ENCODE measurements at places on chromosomes 12 and 14.

- no peak for DNase-seq
Observed at GRCh38 chr12:116538076-116538591, 21.0 kb upstream of the MAP1LC3B2 start.

GRCh38 chr12:88897723-88898122 is 317.5 kb upstream of the KITLG start:
- no peak for DNase-seq

DNA sequence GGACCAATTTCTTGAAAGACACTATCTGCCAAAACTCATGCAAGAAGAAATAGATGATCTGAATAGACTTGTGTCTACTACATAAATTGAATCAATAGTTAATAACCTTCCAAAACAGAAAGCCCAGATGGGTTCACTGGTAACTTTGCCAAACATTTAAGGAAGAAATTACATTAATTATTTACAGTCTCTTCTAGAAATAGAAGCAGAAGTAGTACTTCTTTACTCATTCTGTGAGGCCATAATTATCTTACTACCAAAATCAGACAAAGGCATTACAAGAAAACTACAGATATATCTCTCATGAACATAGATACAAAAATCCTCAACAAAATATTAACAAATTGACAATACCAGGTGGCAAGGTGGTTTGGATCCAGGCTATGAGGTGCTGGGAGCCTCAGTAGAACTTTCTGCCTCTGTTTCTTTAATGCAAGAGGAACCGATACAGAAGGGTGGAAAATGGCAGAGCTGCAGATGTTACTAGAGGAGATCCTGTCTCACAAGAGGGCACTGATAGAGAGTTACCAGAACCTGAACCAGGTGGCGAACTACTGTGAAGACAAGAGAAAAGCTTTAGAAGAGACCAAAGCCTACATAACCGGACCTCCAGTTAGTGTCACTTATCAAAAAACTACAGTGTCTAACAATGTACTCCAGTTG is 33.7 kb upstream of the KTN1 start:
- DNase-seq: no peak

DNA sequence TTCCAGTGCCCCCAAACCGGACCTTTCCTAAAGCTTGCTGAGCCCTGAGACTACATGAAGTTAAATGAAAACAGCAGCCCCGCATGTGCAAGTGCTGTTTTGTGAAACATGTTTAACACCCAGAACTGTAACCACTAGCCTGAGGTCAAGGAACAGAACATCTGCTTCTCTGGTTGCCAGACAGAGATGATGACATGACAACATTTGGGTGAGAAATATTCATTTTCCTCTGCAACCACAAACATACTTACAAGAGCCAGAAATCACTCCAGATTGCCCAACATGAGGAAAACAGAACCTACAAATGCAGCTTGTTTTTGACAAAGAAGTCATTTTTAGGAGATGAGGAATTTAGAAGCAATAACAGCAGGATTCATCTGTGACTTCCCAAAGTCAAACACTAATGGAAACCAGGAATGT is 110.4 kb downstream of the BCAT1 start:
- DNase-seq: peak; percentile 14

DNA sequence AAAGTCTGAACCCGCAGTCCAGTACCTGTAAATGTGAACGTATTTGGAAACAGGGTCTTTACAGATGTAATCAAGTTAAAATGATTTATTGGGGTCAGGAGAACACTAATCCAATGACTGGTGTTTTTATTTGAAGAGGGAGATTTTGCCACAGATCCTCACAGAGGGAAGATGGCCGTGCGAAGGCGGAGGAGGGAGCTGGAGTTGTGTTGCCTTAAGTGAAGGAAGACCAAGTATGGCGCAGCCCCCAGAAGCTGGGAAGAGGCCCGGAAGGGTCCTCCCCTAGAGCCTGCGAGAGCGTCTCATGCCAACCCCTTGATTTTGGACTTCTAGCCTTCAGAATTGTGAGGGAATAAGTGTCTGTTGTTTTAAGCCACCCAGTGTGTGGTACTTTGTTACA is 102.8 kb upstream of the NUDT4 start:
- DNase-seq: no peak

GRCh38 chr14:102095871-102096568 is 9.2 kb upstream of the HSP90AA1 start:
- no peak for DNase-seq

GRCh38 chr12:40581889-40582288 is 110.3 kb upstream of the CNTN1 start:
- no peak for DNase-seq

GRCh38 chr14:61003571-61003970 is 22.5 kb downstream of the SLC38A6 start:
- DNase-seq: no peak

DNA sequence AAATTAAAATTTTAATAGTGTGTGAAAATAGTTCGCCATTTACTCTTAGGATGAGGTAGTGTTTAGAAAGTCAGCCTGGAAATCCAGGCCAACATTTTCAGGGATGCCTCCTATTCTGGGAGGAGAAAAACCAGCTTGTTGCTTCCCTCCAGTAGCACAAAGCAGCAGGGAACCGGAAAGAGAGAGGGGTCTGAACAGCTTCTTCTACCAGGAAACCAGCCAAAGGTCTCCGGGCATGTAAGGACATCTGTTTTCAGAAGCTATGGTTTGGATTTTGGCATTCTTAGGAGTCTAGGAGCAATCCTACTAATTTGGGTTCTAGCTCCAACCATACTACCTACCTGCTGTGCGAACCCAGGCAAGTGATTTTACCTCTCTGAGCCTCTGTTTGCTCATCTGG is 85.3 kb downstream of the DPF3 start:
- DNase-seq: no peak

DNA sequence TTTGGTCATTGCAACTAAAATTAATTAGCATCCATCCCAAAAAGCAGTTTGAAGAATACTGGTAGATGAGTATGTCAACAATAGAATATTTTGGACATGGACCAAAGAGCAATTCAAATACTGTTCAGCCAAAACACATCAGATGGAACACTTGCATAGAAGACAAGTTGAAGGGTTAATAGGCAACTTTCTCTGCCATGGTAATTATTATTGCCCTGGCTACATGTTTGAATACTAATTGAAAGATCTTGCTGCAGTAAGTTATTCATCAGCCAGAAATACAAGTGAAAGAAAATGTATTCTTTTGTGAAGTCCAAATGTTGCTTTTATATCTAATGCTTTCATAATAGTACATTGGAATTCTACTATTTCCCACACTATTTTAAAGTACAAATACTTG is 10.1 kb downstream of the ANO6 start:
- DNase-seq: no peak

- no peak for DNase-seq
Observed at GRCh38 chr12:121182222-121182893, 27.6 kb upstream of the P2RX4 start.

DNA sequence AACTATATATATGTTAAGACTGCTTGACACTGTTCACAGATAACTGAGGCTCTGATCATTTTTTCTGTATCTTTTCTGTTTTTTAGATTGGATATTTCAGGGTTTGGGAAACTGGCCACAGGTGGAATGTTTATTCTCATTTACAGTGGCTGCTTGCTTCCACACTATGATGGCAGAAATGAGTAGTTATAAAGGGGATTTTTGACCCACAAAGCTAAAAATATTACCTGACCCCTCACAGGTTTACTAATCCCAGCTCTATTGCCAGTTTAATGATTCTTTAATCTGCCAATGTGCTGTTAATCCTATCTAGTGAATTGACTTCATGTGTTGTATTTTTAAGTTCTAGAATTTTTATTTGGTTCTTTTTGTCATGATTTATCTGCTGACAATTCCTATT is 29.6 kb downstream of the ACADS start:
- DNase-seq: no peak

- DNase-seq: no peak
Observed at GRCh38 chr12:27996761-27997160, 24.2 kb upstream of the PTHLH start.

- peak; percentile 42 for DNase-seq
Observed at GRCh38 chr12:120041386-120042231, 52.6 kb downstream of the BICDL1 start.

DNA sequence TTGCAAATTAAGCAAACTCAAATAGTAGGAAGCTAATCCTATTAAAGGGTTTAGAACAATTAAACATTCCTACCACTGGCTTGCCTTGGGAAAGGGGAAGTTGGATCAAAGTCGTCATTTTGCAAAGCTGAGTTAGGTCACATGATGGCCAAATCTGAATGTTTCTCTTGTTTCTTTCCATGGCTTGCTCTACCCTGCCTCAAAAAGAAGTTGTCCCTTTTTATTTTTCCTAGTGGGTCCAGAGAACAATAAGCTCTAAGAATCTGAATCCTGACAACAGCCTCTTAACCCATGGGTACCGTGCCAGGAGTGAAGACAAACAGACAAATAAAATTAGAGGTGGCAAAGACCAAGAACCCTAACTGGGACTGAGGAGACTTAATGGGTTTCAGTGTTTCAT is 26.2 kb upstream of the NPFF start:
- DNase-seq: no peak

DNA sequence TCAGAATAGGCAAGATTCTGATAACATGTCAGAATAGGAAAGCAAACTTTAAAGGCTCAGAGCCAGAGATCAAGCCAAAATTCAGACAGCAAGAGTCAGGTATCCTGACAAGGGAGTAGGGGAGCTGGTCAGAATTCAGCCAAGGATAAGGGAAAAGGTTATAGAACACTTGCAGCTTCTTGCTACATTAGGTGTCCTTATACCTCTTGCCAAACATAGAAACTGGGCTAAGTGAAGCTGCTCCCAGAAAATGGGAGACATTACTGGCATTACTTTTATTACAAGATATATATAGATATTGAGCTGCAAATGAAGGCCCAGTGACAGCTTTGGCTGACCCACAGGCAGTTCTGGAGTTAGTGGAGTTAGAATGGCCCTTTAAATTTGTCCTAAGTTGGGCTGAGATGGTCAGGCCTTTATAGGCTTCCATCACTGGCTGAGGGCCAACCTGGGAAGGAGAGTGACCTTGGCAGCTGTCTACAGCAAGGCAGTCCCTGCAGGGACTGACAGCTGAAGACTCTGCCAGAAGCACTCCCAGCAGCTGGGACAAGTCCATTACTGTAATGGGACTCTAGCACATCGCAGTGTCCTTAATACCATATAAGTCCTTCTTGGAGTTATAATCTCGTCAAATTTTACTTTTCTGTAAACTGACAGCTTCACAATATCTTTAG is 83.0 kb downstream of the LRRC9 start:
- DNase-seq: no peak

GRCh38 chr14:98937712-98938505 is 334.1 kb downstream of the BCL11B start:
- no peak for DNase-seq

DNA sequence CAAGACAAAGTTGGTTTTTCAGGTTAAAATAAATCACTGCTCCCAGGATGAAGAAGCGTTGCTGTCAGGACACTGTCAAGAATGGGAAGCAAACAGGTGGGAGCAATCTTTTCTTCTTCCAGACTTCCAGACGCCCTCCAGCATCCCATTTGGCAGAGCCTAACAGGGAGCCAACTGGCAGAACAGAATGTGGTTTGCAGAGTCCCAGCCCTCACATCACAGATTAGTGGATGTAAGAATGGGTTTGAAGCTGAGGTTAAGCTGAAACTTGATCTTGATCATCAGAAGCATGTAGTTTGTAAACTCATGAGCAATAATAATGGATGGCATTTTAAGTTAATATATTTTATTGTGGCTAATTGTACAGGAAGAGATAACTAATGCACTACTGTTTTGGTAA is 636.4 kb downstream of the SLC6A15 start:
- DNase-seq: no peak

- no peak for DNase-seq
Observed at GRCh38 chr12:109069307-109070271, 17.2 kb downstream of the USP30 start.

DNA sequence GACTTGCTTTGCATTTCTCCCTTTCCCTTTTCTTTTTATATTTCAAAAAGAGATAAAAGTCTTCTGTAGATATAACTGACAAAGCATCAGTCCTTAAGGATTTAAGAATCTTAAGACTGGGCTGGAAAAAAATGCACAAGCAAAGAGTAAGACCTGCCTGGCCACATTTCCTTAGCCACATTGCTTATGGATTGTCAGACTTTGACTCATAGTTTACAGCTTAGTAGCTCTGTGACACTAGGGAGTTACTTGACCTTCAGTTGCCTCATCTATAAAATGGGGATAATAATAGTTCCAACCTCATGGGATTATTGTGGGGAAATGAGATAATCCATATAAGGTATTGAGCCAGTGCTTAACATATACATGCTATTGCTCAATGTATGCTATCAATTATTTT is 66.4 kb upstream of the STK38L start:
- DNase-seq: no peak

GRCh38 chr14:35506461-35506860 is 27.5 kb upstream of the INSM2 start:
- DNase-seq: no peak

GRCh38 chr12:106226884-106227640 is 20.8 kb downstream of the CKAP4 start:
- peak; percentile 58 for DNase-seq

All from CD4-positive, alpha-beta T cell treated with Interleukin-15 for 4 hours (primary cell).